ENCODE measurements at places on chromosomes 7 and 10.
A peak's percentile ranks its signal among the peaks of the same experiment; 100 is the strongest.

DNA sequence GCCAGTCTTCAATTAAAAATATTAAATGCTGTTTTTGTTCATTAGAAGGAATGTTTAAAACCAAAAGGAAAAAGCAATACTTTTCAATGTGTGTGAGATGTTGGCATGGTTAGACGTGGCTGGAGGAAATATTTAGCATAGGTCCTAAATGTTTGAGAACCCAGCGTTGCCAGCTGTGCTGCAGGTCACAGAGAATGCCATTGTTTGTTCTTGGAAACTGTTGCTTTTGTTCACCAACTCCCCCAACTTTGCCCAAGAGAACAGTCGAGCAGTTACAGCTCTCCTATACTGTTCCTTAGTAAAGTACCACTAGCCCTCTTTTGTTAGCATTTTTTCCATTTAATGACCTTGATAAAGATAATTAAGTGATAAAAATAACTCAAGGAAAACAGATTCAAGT, 44.5 kb upstream of the ELMO1 start:
- DNase-seq = no peak

DNA sequence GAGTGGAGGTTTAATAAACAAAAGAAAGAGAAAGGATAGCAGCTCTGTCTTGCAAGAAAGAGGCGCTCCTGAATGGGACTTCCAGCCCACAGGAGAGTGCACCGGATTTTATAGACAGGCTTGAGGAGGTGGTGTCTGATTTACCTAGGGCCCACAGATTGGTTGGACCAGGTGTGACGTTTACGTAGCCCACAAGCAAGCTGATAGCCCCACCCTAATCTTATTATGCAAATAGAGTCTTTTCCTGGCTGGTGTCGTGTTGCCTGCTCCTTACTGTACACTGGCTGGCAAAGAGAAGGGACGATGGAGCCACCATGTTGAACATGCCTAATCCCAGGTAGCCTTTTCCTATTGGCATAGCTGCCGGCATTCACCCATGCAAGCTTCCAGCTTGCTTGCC, 319.7 kb upstream of the POM121L12 start:
- no peak for DNase-seq

GRCh38 chr7:16891338-16891737, 9.6 kb upstream of the AGR3 start:
- DNase-seq = peak; percentile 48

DNA sequence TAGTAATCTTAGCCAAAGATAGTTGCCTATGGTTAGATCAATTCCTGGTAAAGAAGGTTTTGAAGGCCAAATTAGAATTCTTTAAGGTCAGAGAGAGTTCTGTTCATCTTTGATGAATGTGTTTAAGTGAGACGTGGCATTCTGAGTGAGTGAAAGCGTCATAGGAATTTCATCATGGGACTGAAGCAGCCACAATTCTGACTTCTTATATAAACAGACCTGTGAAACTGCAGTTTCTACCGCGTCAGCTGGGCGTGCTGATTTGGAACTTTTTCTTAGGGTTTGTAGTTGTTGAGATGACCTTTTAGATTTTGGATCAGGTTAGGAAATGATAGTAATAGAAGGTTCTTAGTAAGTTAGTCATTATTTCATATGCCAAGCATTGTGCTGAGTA, 103.8 kb downstream of the CNNM2 start:
- peak; percentile 28 for DNase-seq

DNA sequence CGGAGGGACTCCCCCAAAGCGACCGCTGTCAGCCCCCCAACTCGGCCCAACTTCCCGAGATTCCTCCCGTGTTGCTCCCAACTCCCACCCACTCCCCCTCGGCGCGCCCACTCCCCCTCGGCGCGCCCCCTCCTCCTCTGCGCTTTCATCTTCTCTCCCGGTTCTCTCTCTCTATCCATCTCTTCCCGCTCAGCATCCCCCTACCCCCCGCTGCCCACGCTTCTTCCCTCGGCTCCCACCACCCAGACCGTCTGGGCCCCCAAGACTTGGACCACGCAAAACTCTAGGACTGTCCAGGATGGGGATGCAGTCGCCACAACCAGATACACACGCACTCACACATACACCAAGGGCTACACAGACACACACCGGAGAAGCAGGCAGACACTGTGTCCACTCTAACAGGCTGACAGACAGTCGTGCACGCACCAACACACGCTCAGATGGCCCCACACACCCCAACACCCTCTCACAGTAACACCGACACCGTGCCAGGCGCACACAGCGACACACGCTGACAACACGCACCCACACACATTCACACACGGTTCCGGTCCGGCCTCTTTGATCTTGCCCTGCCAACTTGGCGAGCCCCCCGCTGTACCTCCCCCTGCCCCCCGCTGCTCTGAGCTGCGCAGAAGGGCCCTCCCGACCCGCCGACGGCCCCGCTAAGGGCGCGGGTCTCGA, 1.1 kb downstream of the GRID1 start:
- no peak for DNase-seq

GRCh38 chr10:32795598-32796183, 162.3 kb downstream of the ITGB1 start:
- peak; percentile 39 for DNase-seq

GRCh38 chr7:120927454-120928103, 23.0 kb upstream of the ING3 start:
- no peak for DNase-seq

DNA sequence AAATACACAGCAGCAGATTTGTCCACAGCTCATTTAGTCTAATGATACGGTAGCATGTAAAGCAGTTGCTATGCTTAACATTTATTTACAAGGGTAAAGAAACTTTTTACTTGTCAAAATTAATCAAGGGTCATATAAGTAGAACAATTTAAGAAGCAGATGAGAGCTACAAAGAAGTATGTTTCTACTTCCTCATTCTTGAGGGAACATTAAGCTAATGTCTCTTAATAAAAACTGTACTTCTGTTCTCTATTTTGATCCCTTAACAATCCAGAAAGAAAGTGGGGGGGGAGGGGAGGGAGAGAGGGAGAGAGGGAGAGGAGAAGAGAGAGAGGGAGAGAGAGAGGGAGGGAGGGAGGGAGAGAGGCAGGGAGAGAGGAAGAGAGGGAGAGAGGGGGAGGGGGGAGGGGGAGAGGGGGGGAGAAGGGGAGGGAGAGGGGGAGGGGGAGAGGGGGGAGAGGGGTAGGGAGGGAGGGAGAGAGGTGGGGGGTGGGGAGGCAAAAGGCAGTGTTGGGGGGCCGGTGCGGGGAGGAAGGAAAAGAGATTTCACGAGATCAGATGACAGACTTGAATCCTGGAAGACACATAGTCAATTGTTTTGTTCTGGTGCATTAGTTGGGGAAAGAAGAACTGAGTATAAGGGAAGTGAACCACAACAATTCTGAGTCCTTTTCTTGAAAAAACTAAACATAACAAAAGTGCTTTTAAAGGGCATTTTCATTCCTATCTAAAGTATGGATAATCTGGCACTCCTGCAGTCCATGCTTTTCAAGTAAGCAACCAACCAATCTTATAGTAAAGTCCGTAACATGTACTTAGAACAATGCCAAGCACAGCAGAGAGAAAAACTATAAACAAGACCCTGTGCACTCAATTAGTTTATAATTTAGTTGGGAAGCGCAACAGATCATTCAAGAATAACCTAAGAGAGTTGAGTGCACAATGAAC, 128.0 kb downstream of the USP6NL start:
- DNase-seq = no peak

- peak; percentile 67 for DNase-seq
These were observed 1.9 kb downstream of the ARID5B start for GRCh38 chr10:61903221-61903927.

- DNase-seq = peak; percentile 27
These were observed 502.6 kb downstream of the NRG3 start for GRCh38 chr10:82377608-82378007.

DNA sequence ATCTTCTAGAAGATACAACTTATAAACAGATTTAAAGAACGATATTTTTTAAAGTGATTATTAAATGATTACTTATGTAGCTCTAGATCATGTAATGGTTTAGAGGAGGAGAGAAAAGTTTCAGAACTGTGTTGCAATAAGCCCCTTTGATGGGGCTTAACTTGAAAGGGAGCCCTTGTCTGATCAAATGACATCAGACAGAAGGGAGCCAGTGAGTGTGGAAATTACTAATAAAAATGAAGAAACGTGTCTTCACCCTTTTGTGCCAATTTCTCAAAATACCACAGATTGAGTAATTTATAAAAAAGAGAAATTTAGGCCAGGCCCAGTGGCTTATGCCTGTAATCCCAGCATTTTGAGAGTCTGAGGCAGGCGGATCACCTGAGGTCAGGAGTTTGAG, 318.2 kb downstream of the EXOC4 start:
- peak; percentile 20 for DNase-seq

- peak; percentile 9 for DNase-seq
These were observed 3.3 kb downstream of the TSGA13 start for GRCh38 chr7:130683026-130683425.

- DNase-seq = peak; percentile 13
These were observed 20.5 kb downstream of the ZRANB1 start for GRCh38 chr10:124962421-124962820.

DNA sequence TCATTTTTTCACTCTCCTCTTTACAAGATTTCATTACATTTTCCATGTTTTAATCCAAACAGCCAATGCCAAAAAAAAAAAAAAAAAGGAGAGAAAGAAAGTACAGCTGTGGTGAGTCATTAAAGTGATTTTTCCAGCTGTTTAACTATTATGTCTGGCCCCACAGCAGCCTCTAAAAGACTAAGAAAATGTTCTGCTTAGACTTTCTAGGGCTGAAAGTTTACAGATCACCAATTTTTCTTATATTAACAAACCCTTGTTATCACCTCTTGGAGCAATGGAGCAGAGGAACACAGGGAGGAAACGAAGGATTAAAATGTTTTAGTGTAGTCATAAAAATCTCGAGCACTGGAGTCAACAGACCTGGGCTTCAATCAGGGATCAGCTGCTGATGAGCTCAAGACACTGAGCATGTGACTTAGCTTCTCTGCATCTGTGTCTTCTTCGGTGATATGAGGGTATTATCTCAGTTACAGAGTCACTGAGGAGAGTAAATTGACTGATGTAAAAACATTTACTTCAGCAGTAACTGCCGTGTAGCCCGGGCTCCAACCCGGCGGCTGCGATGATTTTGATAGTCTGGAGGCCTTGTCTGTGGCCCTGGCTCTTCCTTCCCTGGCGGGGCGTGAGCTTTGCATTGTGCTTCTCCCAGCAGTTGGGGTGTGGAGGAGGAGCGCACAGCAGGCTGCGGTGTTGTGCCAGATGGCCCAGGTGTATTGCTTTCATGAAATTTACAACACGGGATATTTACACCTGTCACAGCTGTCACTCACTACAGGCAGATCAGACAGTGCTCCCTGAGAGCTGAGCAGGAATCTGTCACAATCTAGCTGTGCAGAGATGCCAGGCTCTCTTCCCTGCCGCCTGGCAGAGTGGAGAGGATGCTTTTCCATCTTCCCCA, 298.3 kb upstream of the FZD8 start:
- DNase-seq = peak; percentile 11

DNA sequence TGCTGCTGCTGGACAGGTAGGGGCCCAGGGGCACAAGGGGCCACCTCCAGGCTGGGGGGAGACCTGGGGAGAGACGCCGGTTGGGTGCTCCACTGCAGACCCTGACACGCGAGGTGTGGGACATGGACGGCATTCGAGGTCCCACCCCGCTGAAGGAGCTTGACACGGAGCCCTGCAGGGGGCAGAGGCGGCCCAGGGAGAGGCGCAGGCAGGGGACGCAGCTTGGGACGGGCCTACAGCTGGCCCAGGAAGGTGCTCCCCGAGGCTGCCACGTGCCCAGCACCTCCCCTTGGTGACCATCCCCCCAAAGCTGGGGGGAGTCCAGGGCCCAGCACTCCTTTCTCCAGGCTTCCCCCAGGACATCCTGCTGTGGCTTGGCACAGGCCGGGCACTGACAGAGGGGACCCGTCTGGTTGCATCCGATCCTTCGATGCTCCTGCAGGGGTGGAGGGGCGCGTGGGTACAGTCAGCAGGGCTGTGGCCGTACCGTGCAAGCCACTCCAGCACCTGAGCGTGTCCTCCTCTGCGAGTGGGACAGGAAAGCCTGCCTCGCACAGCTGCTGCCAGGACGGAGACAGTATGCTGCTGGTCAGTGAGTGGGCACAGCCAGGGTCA, 174.4 kb downstream of the ELFN1 start:
- peak; percentile 16 for DNase-seq

- no peak for DNase-seq
These were observed 749.4 kb downstream of the AUTS2 start for GRCh38 chr7:70347463-70348254.

DNA sequence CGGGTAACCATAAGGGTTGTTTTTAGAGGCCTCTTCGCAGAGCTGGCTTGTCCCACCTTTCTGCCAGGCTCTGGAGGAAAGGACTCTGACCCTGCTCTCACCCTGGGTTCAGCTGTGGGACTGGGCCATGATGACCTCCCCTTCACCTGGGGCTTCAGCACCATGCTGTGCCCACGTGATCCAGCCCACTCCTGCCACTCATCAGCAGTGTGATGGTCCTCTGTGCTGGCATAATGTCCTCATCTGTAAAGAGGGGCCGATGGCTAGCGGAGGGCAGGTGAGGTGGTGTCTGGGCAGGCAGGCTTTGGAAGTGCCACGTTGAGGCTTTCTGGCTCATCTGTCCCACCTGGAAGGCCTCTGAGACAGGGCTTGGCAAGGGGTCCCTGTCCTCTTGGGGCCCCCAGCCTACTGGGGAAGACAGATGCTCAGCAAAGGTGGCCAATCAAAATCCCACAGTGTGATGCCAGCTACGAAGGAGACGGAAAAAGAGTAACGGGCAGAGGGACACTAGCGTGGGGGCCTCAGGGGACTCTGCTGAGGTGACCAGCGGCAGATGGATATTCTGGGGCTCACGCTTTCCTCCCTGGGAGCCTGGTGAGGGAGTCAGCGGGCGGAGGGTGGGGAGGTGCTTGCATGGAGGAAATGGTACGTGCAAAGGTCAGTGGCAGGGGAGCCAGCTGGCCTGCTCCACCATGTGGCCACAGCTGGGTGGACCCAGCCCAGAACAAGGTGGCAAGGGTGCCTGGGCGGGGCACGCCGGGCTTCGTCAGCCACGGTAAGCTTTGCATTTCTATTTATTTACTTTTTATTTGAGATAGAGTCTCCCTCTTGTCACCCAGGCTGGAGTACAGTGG, 5.4 kb downstream of the LRWD1 start:
- DNase-seq = no peak

DNA sequence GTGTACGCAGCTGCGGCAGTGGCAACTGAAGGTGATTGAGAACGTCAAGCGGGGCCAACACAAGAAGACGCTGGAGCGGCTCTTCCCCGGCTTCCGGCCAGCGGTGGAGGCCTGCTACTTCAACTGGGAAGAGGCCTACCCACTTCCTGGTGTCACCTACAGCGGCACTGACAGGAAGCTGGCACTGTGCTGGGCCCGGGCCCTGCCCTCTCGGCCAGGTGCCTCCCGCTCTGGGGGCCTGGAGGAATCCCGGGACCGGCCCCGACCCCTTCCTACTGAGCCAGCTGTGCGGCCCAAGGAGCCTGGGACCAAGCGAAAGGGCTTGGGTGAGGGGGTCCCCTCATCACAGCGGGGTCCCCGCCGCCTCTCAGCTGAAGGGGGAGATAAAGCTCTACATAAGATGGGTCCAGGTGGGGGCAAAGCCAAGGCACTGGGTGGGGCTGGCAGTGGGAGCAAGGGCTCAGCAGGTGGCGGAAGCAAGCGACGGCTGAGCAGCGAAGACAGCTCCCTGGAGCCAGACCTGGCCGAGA, 6.5 kb downstream of the ZSWIM8 start:
- no peak for DNase-seq

- DNase-seq = no peak
These were observed 280.8 kb downstream of the TNS3 start for GRCh38 chr7:47301105-47301477.

- DNase-seq = peak; percentile 42
These were observed 71.9 kb downstream of the WIPF3 start for GRCh38 chr7:29878081-29878688.

All from fibroblast of skin of right biceps (primary cell).